Fibroblast of gingiva (primary cell): ENCODE measurements at places on chromosomes 13 and 19.
A peak's percentile ranks its signal among the peaks of the same experiment; 100 is the strongest.

DNA sequence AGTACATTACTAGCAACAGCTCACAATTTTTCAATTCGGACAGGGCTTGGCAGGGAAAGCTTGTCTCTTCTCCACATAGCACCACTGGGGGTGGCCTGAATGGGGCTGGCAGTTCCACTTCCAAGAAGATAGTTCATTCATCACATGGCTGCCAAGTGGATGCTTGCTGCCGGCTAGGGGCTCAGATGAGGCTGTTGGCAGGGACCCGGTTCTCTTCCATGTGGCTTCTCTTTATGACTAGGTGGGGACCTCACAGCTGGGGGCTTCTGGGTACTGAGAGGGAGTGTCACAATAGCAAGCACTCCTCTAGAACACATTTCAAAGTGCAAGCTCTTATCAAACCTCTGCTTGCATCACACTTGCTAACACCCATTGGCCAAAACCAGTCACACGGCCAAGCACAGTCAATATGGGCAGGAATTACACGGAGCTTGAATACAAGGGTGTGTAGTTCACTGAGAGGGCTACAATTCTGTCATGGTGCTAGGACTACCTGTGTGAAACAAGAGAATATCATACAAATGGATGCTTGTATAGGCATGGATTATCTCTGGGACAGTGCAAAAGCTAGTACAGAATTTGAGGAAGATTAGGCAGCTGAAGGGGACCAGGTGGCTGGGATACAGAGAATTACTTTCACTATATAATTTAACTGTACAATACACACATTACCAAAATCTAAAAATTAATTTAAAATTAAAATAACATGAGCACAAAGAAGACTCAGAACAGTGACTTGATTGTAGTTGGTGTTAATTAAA lies 32.3 kb downstream of the ATP7B start:
- no peak for DNase-seq

- no peak for DNase-seq
Measured at GRCh38 chr19:7505682-7506384, 10.1 kb upstream of the ZNF358 start.

- DNase-seq, result no peak
Measured at GRCh38 chr19:16544473-16545231, 2.4 kb upstream of the CHERP start.

DNA sequence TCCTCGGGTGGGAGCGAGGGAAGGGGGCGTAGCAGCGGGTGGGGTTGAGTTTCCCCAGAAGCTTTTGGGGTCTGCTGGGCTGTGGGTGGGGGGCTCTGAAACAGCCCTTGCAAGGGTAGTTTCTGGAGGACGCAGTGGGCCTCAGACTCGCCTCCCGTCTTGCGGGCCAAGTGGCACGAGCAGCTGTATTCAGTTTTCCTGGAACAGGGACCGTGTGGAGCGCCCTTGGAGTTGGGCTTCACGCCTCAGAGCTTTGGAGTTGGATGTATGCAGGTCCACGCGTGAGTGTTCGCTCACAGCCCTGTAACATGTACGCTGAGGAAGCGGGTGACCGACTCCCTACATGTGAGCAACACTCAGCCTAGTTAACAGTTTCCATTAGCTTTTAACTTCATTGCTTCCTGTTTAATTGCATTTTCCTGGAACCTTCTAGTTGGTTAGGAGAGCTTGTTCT lies 603 bp downstream of the TM9SF2 start:
- DNase-seq, result peak; percentile 14

DNA sequence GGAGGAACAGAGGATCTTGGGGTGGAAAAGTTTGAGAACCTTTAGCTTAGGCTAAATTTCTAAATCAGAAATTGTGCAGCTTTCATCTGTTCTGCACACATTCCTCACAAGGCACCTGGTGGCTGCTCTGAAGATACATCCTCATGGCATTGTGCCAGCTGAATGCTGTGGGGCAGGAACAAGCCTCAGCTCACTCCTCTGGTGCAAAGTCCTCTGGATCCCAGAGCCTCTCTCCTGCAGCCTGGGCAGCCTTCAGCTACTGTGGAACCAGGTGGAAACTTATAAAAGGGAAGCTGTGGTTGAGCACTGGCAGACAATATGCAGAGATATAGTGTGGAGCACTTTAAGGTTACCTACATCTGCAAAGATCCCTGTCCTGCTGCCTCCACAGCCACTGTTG lies 72.3 kb downstream of the KCTD12 start:
- DNase-seq, result no peak

DNA sequence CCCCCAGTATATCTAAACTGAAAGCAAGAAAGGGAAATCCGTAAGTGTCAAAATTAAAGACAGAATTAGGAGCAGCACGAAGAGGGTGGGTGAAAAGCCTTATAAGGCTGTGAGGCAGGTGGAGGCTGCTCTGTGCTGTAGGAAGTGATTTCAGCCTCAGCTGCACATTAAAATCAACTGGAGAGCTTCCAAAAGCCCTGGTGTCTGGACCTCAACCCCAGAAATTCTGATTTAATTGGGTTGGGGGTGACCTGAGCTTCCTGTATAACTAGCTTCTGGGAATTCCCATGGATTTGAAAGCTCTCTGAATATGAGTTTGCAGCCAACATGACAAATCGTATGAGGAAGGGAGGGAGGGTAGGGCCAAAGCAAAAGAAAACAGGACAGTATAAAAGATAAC lies 242.4 kb upstream of the TMTC4 start:
- no peak for DNase-seq

GRCh38 chr13:55245005-55245644 lies 1895.6 kb upstream of the PRR20A start:
- DNase-seq, result no peak

DNA sequence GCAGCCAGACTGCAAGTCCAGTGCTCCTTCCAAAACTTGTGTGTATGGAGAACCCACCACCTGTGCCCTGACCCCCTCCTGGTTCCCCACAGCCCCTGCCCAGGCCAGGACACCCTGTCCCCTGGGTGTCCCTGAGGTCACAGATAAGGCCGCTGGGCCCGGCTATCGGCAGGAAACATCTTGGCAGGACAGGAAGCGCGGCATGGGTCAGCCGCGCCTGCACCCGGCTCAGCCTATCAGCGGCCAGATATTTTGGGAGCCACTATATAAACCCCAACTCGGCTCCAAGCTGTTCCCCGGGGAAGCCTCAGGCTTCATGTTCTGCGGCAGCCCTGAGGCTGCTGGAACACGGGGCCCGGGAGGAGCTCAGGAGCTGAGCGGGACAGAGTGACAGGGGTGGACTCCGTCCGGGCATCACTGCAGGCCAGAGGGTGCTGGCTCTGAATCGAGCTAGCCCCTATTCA lies 60.8 kb downstream of the AP1M1 start:
- no peak for DNase-seq

DNA sequence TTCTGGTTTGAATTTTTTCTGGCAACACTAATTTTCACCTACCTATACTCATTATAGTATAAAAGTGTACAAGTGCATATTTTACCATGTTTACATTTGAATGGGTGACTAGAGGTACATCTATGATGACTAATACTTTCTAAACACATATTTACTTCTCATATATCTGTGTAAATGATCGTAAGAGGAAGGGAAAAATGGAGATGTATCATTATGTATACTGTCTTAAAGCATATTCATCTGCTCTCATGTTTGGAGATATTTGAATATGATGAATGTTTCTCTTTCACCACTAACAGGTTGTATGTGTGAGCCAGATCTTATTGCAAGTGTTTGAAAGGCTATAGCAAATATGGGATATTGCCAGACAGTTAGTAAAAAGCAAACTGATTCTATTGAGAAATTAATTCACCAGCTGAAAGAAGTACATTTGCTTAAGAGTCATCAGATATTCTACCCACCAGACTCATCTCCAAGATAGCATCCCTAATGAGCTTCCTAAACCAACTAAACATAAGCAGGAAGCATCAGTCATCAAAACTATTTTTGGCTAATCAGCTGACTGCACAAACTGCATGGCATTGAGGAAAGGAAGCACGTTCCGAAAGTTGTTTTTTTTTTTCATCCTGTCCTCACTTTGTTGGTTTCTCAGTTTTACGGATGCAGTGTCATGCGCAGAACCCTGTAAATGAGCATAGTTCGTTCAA lies 738.2 kb downstream of the GPC5 start:
- no peak for DNase-seq

DNA sequence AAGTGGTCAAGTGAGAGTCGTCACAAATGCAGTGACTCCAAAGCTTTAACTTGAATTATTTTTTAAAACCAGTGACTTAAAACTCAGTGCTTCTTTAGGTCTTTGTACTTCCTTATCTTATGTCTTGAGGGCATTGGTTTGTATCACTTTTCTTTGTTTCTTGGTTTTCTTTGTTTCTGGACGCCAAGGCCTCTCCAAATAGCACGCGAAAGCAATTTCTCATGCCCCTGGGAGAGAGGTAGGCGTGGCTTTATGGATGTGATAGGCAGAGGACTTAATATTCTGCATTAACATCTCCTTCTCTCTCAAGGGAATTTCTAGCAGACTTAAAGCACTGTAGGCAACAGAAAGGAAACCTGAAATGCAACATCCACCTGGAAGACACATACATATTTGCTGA lies 20.6 kb downstream of the UBE2L5 start:
- DNase-seq, result no peak

- no peak for DNase-seq
Measured at GRCh38 chr19:9937001-9937411, 691 bp upstream of the OLFM2 start.

DNA sequence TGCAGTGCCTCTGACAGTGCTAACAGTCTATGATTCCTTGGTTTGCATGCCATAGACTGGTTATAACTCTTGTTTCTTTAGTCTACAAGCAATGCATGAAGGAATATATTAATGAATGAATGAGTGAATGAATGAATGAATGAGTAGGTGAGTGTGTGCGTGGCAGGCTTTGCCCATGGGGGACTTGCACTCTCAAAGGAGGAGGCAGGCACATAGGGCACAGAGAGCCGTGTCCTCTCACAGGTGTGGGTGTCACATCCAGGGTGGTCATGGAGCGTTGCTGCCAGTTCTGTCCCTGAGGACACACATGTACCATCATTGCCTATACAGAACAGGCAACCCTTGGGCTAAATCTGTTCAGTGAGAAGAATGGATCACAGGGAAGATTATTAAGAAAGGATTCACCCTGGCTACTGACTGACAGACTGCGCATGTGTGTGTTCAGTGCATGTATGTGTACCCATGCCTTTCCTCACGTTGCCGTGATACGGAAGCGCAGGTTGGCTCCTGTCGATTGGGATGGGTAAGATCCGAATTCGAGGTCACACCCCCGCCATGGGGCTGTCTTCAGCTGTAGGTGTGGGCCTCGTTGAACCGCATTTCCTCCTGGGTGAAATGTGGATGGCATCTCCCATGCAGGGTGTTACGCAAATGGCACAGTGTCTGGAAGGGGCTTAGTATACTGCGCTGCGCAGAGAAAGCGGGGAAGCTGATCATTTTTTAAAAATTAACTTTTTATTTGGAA lies 161.4 kb downstream of the STK24 start:
- DNase-seq, result no peak

GRCh38 chr19:10122045-10122444 lies 2.3 kb upstream of the EIF3G start:
- DNase-seq, result peak; percentile 88

DNA sequence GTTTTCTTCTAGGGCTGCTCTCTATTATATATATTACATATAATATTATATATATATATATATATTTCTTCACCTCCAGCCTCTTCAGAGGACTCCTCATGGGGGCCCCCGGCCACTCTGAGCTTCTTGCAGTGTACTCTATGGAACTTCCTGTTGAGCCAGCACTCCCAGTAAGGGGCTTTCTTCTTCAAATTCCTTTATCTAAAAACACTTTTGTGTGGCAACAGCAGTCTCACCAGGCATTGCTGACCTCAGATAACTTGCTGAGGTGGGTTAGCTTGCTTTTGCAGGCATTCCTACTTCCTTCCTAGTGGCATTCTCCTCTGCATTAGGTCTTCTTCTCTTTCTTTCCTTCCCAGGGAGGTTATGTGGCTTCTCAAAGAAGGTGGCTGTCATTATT lies 381.5 kb downstream of the MYO16 start:
- DNase-seq, result no peak

GRCh38 chr13:65112123-65112522 lies 2118.0 kb downstream of the PCDH9 start:
- no peak for DNase-seq

DNA sequence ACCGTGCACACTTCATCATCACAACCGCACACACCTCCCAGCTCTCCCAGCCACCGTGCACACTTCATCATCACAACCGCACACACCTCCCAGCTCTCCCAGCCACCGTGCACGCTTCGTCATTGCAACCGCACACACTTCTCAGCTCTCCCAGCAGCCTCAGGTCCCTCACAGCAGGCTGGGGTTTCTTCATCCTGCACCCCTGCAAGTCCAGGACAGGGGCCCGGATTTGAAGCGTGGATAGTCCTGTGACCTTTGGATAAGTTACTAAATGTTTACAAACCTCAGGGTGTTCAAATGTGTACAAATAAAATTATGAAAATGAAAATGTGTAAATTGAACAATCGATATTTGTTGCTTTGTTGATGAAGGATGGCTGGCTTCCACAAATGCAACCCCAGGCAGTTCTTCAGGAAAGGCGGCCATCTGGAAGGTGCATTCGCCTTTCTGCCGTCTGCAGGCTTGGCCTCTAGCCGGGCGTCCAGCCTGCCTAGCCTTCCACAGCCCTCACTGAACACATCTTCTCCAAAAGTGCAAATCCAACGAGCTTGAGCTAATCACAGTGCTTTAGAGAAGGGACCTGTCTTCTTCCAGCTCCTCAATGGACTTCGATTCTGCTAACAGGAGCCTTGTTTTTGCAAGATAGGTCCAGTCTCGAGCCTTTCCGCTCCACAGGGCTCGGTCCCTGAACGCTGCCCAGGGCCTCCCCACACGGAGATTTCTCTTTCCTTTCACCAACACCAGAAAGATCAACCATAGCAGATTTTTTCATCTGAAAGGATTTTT lies 74.2 kb downstream of the SPACA7 start:
- DNase-seq, result no peak

GRCh38 chr13:80244574-80244973 lies 96.4 kb downstream of the SPRY2 start:
- DNase-seq, result no peak

- DNase-seq, result no peak
Measured at GRCh38 chr13:33832872-33833271, 14.9 kb downstream of the RFC3 start.

GRCh38 chr19:35344511-35345031 lies 3.1 kb upstream of the FFAR1 start:
- no peak for DNase-seq
